Osteoblast (primary cell): ENCODE measurements at places on chromosomes 3 and 15. TPM values are rescaled to one million over a fixed set of nuclear protein-coding genes. Genes with fewer than 3 reads are reported as not detected.

Gene FBXO22
- total RNA-seq: 27.1 and 27.4 TPM in 2 replicates

- no peak for DNase-seq
Measured at GRCh38 chr3:65028024-65028423, 340.2 kb upstream of the ADAMTS9 start.

- peak; percentile 69 for DNase-seq
Measured at GRCh38 chr3:13268961-13269441, 151.1 kb downstream of the NUP210 start.

DNA sequence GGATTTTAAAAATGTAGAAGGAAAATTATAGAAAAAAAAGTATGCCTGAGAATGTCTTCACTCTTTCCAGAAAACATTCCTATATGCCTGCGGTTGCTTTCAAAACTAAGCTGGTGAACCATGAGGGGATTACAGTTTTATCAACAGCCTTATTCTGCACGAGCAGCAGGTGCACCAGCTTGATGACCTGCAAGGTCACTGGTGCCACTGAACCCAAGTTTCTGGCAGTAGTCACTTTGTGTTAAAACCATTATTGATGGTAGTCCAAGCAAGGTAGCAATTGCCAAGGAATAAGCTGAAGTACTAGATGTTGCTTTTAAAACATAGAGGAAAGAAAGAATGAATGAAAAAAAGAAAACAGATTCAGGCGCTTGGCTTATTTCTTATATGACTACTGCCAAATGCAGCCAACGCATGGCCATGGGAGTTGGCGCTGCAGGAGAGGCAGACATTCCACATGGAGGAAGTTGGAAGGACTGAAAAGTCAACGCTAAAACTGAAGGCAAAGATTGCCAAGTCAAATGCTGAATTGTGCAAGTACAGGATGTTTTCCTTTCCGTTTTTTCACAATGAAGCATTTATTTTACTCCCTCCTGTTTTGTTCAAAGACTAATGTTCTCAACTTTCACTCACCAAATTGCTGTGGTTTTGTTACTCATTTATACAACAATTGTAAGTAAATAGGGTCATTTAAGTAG lies 601.4 kb downstream of the CADM2 start:
- DNase-seq: no peak
